ENCODE measurements at places on chromosomes 4 and X. TPM values are rescaled to one million over a fixed set of nuclear protein-coding genes. Genes with fewer than 3 reads are reported as not detected.

Gene DIPK2B
- total RNA-seq: 21.4 TPM

Gene ZNF711
- 0.27 TPM for total RNA-seq

Gene PAGE3
- not detected for total RNA-seq

Gene UGT2A3
- not detected for total RNA-seq
